COR-L47 (cell line): ENCODE measurements at places on chromosomes 5 and 9.

DNA sequence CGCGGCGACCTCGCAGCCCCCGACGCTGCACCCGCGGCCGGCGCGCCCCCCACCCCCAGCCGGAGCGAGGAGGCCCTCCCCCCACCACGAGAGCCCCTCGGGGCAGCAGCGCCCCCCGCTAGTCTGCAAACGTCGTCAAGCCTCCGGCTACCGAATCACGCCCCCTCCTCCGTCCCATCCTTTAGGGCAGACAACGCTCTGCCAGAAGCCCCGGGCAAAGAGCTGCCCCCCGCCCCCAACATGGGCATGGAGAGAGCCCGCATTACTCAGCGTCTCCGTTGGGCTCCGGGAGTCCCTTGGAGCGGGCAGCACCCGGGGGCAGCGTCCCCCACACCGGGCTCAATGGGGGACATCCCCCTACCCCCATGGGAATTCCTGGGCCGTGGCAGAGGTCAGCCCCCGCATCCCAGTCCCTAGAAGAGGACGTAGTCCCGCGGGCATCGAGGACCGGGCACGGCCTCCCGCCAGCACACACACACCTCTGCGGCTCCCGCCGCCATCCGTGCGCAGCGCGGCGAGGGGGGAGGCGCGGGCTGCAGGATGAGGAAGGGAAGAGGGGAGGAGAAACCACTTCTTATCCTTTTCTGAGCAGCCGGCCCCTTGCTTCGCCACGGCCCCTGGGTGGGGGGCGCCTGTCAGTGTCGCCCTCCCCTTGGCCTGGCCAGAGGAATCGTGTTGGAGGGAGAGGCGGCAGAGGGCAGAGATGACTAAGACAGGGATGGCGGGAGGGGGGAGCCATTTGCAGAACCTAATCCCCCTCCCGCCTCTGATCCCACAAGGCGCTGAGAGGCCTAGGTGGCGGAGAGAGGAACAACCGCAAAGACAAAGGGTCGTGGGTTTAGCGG is 750 bp downstream of the DNM1 start:
- peak; percentile 43 for DNase-seq

DNA sequence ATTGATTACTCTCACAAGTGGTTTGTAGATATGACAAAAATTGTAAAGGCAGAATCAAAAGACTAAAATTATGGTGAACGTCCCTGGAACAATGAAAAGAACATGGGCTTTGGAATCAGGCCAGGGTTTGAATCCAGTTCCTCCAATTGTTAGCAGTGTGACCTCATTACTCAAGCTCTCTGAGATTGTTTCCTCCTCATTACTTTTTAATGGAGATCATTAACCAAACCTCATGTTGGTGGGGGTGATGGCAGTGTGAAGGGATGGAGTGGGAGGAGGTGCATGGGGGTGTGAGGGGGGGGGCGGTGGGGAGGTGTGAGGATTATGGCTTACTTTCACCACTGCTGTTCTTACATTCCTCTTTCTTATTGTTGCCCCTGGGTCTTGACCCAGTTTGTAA is 44.1 kb upstream of the FOXE1 start:
- DNase-seq, result peak; percentile 93

DNA sequence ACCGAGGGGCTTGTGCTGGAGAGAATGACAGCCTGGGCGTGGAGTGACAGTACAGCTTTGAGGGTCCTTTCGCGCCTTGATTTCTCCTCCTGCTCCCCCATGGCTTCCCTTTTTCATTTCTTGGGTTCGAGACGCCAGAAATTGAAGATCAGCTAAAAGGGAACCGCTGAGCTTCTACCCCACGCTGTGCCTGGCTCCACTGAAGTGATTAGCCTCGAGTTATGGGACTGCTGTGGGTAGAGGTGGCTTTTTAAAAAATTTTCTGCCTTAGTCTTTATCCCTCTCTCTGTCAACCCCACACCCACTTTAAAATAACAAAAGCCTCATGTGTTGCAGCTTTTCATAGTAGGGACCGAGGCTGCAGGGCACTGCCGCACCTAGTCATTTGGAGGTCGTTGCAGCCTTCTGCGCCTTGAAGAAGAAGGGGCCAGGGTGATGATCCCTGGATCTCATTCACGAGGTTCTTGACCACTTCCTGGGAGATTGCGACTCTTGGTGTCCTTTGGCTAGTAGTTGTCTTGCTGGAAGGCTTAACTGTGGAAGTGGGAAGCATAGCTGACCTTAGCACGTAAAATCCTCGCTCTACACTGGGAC is 603 bp downstream of the PPIP5K2 start:
- DNase-seq, result no peak

- DNase-seq, result no peak
Measured at GRCh38 chr9:109493648-109494047, 4.5 kb downstream of the PTPN3 start.

- DNase-seq, result no peak
Measured at GRCh38 chr9:37053684-37054362, 19.8 kb upstream of the PAX5 start.

DNA sequence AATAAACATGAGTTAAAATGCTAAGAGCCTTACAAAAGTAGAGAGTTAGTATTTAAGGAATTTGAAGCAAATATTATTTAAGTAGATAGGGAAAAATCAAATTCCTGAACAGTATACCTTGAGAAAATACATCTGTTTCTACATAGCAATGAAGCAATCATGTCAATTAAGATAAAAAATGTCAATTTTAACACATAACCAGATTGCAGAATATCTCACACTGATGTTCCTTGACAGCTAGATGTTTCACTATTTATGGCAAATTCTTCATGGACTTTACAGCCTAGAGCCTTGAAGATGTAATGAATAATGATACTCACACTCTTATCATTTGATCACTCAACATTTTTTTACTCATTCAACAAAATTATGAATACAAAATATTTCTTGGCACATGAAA is 708.2 kb upstream of the PTPRD start:
- no peak for DNase-seq

GRCh38 chr9:17294822-17295624 is 160.2 kb downstream of the CNTLN start:
- DNase-seq, result no peak

GRCh38 chr9:34197756-34198711 is 19.2 kb downstream of the UBAP1 start:
- no peak for DNase-seq

- DNase-seq, result no peak
Measured at GRCh38 chr9:98862936-98863335, 55.5 kb downstream of the GALNT12 start.

GRCh38 chr9:4463824-4464223 is 26.4 kb upstream of the SLC1A1 start:
- DNase-seq, result no peak

DNA sequence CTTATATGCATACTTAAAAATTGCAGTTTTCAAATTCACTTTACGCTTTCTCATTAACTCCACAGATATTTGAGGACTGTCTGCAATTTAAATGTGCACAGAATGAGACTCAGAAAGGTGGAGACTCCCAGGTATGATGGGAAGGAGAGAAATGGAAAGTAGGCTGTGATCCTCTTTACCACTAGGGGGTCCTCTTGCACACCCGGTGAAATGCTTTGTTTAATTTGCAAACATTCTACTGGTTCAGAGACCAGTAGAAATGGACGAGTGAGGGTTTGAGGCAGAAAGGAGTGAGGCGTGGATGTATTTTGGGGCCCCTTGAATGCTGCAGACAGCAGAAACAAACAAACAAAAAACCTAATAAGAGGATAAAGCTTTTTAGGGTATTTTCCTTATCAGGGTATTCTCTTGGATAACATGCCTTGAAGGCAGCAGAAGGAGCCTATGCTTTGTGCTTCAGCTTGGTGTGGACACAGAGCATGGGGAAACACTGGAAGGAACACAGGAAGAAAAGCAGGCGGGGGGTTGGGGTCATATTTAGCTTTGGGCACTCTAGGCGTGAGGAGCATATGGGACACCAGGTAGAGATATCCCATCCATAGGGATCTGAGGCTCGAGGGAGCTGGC is 410.1 kb downstream of the DMRT2 start:
- DNase-seq, result peak; percentile 3

- DNase-seq, result no peak
Measured at GRCh38 chr9:109973336-109973735, 193.3 kb downstream of the PALM2AKAP2 start.

- DNase-seq, result no peak
Measured at GRCh38 chr5:2592766-2593165, 158.7 kb downstream of the IRX2 start.

- DNase-seq, result no peak
Measured at GRCh38 chr5:1747079-1747802, 52.4 kb downstream of the MRPL36 start.

DNA sequence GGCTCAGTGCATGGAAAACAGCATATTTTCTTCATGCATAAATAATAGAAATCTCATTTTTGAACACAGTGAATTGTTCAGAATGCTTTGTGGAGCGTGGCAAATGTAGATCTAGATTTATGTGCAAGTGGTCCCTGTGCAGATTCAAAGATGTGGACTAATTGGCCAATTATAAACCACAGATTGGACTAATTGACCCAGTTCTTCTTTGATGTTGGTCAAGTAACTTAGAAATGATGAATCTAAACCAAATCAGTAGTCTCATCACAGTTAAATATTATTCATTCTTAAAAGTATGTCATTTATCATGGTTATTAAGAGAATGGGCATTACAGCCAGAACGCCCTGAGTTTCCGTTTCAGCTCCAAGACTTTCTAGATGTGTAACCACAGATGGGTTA is 11.7 kb upstream of the PDE4D start:
- no peak for DNase-seq

DNA sequence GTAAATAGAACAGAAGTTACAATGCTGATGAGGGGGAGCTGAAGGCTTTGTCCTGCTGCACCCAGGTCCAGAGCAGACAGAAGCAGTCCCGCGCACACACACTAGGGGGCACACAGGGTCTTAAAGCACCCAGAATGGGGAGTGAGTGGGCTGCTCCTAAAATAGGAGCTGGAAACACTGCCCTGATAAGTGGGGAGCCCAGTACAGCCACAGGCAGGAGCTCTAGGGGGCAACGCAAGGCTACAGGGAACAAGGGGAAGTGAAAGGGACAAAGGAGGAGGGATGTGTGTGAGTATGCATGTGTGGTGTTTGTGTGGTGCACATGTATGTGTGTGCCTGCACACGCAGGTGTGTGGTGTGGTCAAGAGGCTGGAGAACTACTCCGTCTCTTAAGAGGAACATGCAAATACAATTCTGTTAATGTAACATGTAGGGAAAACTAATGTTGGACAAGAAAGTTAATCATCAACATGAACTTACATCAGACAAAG is 191.5 kb downstream of the ROR2 start:
- peak; percentile 27 for DNase-seq

DNA sequence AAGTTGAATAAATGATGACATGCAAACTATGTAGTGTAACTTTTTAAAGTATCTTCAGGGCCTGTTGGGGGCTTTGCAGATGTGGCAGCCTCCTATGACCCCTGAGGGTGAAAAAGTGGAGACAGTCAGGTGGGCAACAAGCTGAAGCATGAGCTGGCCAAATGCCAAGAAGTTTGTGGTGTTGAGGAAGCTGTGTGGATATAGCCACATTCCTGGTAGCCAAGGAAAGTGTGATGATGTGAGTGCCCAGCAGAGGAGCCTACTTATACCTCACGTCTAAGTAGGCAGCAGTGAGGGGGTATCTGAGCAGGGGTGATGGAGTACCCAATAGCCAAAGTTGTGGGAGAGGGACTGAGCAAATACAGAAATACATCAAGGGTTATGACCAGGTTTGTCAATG is 621.2 kb upstream of the CDH6 start:
- DNase-seq, result no peak

DNA sequence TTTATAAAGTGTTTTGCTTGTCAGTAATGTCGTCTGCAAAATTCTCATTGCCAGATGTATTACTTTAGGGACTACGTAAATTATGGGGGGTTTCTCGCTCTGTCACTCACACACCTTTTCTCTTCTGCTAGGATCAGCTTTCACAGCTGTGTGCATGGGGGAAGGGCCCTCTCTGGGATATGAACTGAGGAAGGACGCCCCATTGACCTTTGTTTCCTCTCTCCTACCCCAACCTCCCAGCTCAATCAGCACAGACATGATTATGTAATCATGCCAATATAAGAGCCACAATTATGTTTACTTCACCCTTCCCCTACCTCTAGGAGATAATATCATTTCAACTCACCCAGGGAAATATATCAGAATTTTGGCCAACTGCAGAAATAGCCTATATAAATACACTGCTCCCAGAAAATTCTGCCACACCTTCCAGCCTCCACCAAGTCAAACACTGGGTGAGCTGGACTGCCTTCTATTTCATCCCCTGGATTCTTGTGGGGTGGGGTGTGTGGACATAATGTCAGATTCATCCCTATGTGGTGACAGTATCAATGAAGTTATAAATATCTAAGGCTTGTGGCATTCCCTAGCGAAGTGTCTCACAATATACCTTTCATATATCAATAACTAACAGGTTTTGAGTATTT is 12.6 kb upstream of the SEMA5A start:
- no peak for DNase-seq

GRCh38 chr9:38073882-38074281 is 4.9 kb upstream of the SHB start:
- no peak for DNase-seq

DNA sequence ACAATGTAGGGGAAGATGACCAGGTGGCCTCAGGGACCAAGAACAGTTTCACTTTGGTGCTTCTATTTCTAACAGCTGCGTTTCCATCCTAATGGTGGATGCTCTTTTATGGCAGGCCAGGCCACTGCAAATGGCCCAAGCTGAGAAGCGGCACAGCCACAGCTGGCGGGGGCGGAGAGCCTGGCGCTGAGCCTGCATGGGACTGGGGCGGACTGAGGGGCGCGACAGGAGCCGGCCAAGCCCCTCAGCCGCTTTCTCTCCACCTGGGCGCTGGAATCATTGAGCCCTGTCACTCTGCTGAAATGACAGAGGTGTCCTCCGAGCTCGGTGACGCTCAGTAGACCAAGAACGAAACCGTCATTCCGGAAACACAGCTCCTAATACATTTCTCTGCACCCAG is 317.3 kb upstream of the PDE4D start:
- DNase-seq, result no peak

DNA sequence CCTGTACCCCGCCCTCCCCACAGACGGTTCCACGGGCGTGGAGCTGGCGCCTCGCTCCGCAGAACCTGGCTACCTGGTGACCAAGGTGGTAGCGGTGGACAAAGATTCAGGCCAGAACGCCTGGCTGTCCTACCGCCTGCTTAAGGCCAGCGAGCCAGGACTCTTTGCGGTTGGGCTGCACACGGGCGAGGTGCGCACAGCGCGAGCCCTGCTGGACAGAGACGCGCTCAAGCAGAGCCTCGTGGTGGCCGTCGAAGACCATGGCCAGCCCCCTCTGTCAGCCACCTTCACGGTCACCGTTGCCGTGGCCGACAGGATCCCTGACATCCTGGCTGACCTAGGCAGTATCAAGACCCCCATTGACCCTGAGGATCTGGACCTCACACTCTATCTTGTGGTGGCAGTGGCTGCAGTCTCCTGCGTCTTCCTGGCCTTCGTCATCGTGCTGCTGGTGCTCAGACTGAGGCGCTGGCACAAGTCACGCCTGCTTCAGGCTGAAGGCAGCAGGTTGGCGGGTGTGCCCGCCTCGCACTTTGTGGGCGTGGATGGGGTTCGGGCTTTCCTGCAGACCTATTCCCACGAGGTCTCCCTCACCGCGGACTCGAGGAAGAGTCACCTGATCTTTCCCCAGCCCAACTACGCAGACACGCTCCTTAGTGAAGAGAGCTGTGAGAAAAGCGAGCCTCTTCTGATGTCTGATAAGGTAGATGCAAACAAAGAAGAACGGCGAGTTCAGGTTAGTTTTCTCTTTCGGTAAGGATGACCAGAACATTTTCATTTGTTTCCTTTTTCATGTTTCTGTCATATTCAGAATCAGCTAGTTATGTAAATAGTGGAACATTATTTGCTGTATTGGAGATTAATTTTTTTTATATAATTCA is 2.3 kb downstream of the PCDHGA5 start:
- no peak for DNase-seq
